Left lung (tissue), 14 donors: ENCODE measurements at places on chromosomes 7 and 10. TPM values are rescaled to one million over a fixed set of nuclear protein-coding genes. Genes with fewer than 3 reads are reported as not detected.

HIF1AN gene
- polyA plus RNA-seq, result 39.9 TPM

DNAH11 gene
- 7.6 TPM for polyA plus RNA-seq

CABCOCO1 gene
- 4.0 TPM for polyA plus RNA-seq

- H3K27me3 ChIP-seq, result no peaks in the 10 kb centered on the region
- H3K36me3 ChIP-seq, result peaks cover 37% of the 10 kb centered on the region
- H3K4me1 ChIP-seq, result peaks cover 9% of the 10 kb centered on the region
- DNase-seq, result no peak
- H3K27ac ChIP-seq, result peak overlapping the region; percentile 73
- no peak overlapping the region for H3K4me3 ChIP-seq
Observed at GRCh38 chr10:44995581-44995913, 5.2 kb upstream of the ZNF22 start.

DNA sequence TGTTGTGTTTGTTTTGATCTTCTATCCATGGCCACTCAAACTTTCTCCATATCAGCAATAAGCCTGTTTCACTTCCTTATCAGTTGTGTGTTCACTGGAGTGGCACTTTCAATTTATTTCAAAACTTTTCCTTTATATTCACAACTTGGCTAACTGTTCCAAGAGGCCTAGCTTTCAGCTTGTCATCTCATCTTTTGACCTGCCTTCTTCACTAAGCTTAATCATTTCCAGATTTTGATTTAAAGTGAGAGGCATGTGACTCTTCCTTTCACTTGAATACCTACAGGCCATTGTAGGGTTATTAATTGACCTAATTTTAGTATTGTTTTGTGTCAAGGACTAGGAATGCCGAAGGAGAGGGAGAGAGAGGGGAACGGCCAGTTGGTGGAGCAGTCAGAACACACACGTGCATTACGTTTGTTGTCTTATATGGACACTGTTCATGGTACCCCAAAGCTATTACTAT, 5.5 kb upstream of the GNAT3 start:
- H3K4me3 ChIP-seq, result no peak overlapping the region
- DNase-seq, result no peak
- H3K27me3 ChIP-seq, result no peaks in the 10 kb centered on the region
- peak overlapping the region; percentile 51 for H3K27ac ChIP-seq
- peaks cover 14% of the 10 kb centered on the region for H3K4me1 ChIP-seq
- no peaks in the 10 kb centered on the region for H3K36me3 ChIP-seq

DNA sequence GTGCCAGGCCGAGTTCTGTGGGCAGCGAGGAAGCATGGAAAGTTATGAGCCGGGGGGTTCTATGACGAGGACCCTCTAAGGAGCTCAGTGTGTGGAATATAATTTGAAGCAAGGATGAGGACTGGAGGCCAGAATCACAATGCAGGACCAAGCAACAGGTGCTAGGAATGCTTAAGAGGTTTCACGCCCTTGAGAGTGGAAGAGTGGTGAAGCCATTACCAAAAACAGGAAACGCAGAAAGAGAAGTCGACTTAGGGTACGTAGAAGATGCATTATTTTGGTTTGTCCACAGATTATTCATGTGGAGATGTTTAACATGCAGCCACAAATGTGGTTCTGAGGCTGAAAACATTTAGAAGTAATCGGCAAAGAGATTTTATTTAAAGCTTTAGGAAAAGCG, 78.7 kb downstream of the PIP4K2A start:
- H3K27ac ChIP-seq, result no peak overlapping the region
- DNase-seq, result no peak
- no peak overlapping the region for H3K4me3 ChIP-seq
- no peaks in the 10 kb centered on the region for H3K27me3 ChIP-seq

DNA sequence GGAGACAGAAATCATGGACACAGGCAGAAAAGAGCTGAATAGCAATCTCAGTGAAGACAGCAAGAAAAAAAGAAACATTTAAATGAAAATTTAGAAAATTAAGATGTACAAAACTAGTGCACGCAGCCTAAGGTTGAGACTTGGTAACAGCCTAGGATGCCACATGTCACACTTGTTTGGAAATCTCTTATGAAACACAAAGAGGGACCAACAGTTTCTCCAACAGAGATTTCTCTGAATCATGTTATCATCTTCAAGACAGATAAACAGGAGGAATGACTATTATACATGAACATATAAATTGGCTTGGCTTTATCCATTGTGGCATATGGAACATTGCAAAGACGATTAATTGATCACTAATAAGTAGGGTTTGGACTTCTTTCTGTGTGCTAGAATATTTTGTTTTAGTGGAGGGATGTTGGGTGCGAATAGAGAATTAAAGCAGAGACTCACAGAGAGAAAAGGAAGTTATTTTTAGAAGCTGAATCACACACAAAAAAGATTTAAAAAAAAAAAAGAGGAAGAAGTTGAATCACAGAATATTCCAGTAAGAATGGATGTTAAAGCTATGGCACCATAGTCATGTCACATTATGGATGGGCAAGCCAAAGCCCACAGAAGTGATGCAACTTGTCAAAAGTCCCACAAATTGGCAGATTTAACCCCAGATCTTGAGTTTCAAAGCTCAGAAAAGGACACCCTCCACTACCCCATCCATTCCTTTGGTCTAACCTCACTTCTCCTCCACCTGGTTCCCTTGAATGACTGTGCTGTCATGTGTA, 91.6 kb downstream of the MYOF start:
- peaks cover 54% of the 10 kb centered on the region for H3K36me3 ChIP-seq
- no peak overlapping the region for H3K4me3 ChIP-seq
- no peak for DNase-seq
- H3K27ac ChIP-seq, result no peak overlapping the region

DNA sequence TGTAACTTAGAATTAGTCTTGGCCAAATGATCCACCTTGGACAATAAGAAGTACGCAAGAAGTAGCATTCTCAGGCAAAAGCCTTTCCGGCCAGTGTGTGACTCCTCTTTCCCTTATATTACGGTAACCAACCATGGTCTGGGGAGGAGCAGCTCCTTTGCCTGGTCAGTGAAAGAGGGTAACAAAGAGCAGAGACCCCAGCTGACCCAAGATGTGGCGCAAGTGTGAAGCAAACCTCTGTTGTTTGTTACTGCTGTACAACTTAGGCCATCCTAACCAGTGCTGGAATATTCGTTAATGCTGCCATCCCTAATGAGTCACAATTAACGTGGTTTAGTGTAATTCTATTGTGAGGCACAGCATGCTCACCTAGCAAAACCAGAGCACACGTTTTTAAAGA, 44.0 kb downstream of the HIPK2 start:
- no peaks in the 10 kb centered on the region for H3K27me3 ChIP-seq
- peaks cover 21% of the 10 kb centered on the region for H3K4me1 ChIP-seq
- H3K27ac ChIP-seq, result peak overlapping the region; percentile 14
- no peak for DNase-seq
- no peaks in the 10 kb centered on the region for H3K36me3 ChIP-seq

DNA sequence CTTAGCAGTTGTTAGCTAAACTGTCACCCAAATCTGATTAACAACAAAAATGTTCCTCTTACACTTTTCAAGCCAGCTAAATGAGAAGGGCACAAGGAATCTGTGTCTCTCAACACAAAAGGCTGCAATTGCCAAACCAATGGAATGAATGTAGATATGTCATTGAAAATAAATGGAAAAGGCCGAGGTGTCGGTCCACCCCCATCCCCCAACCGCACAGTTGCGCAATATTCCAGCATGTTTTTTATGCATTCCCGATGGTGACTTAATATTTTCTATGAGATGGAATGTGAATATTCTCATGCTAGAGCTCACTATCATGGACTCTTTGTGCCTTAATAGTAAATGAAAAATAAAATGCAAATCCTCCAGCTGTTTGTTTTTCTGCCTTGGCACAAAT, 181.6 kb upstream of the LRGUK start:
- no peaks in the 10 kb centered on the region for H3K27me3 ChIP-seq
- H3K27ac ChIP-seq, result no peak overlapping the region
- no peaks in the 10 kb centered on the region for H3K4me1 ChIP-seq
- H3K36me3 ChIP-seq, result no peaks in the 10 kb centered on the region
- H3K4me3 ChIP-seq, result no peak overlapping the region

- H3K4me3 ChIP-seq, result peak overlapping the region; percentile 55
- peak; percentile 68 for DNase-seq
- peaks cover 50% of the 10 kb centered on the region for H3K4me1 ChIP-seq
- no peaks in the 10 kb centered on the region for H3K27me3 ChIP-seq
- H3K27ac ChIP-seq, result peak overlapping the region; percentile 98
Observed at GRCh38 chr10:103917302-103918052, 507 bp downstream of the STN1 start.

DNA sequence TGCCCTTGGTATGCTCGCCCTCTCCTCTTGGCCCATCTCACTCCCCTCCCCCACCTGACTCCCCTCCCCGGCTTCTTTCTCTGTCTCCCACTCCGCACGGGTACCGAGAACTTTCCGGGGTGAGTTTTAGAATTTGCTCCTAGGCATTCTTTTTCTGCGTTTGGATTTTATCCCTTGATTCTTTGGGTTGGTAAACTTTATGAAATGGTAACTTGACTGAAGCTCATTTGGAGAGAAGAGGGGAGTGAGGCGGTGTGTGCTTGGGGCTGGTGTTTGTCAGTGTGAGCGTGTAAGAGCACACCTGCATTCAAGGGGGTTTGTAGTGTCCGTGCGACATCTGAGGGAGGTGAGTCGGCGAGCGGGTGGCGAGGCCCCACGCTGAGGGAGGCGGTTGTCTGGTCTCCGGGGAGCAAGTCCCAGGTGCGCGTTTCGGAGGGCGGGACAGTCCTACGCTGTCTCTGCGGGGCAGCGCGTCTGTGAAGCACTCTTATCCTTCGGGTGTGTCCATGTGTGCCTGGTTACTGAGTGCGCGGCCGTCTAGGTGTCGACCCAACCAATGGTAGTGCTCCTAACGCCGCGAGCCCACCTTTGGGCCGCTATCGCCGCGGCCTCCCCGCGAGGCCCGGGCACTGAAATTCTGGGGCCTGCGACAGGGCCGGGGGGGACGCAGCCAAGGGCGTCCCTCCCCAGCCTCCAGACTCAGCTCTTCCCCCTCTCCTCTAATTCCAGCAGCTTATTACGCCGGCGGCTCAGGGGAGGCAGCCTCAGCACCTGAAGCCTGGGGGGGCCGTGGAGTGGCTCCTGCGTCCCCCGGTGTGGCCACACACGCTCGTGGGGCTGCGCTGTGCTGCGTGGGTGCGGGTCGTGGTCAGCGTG, 2.6 kb upstream of the ZNF503 start:
- H3K4me3 ChIP-seq, result peak overlapping the region; percentile 85
- H3K27me3 ChIP-seq, result no peaks in the 10 kb centered on the region
- no peaks in the 10 kb centered on the region for H3K36me3 ChIP-seq
- H3K4me1 ChIP-seq, result no peaks in the 10 kb centered on the region
- DNase-seq, result peak; percentile 63

- peaks cover 5% of the 10 kb centered on the region for H3K4me1 ChIP-seq
- H3K4me3 ChIP-seq, result no peak overlapping the region
- DNase-seq, result no peak
- H3K27ac ChIP-seq, result peak overlapping the region; percentile 53
Observed at GRCh38 chr10:125084191-125084613, 76.2 kb downstream of the CTBP2 start.

DNA sequence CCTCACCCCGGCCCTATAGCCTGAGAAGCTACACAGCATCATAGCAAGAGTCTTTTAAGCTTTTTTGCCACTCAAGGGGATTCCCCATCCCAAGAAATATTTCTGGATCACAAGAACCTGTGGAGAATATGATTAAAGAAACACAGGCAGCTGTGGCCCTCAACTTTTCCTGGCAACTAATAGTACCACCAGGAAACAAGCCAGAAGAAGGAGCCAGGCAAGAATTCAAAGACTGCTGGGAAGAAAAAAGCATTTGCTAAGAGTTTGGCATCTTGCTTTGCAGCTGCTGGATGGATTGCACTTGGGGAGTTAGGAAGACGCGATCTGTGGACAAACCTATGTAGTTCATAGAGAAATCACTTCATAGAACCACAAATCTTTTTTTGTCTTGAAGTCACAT, 437.8 kb downstream of the PLXDC2 start:
- H3K4me1 ChIP-seq, result no peaks in the 10 kb centered on the region
- H3K27ac ChIP-seq, result peak overlapping the region; percentile 40
- H3K27me3 ChIP-seq, result no peaks in the 10 kb centered on the region
- DNase-seq, result no peak
- no peaks in the 10 kb centered on the region for H3K36me3 ChIP-seq
- no peak overlapping the region for H3K4me3 ChIP-seq

DNA sequence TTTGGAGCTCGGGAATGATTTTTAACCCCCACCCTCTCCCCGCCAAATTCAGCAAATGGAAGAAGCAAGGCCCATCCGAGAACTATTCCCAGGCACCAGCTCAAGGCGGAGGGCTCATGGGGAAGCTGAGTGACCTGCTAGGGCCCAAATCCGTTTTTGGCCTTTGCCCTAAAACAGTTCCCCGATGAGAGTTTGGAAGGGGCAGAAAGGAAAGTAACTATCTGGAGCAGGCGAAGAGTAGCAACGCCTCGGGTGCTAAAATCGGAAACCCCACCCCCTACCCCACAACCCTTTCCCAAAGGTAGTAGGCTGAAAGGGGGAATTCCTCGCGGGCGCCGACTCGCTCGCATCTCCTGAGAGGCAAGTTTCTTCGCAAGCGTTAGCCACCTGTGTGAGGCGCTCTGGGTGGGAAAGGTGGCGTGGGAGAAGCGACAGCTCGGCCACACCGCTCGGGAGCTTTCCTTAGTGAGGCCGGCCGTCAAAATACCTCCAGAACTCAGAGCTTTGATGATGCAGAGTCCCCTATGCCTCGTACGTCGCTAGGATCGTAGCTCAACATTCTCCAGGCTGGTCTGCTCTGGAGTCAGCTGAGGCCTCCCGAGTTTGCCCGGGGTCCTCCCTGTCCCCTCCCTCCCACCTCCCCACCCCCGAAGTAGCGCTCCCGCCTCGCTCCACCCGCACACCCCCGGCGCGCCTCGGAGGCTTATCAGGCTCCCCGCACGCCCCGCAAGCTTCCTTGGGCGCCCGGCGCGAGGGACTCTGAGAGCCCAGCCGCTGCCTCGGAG, 642 bp upstream of the PRKG1 start:
- H3K36me3 ChIP-seq, result no peaks in the 10 kb centered on the region
- H3K27ac ChIP-seq, result peak overlapping the region; percentile 39
- DNase-seq, result no peak
- no peaks in the 10 kb centered on the region for H3K4me1 ChIP-seq
- H3K27me3 ChIP-seq, result no peaks in the 10 kb centered on the region

DNA sequence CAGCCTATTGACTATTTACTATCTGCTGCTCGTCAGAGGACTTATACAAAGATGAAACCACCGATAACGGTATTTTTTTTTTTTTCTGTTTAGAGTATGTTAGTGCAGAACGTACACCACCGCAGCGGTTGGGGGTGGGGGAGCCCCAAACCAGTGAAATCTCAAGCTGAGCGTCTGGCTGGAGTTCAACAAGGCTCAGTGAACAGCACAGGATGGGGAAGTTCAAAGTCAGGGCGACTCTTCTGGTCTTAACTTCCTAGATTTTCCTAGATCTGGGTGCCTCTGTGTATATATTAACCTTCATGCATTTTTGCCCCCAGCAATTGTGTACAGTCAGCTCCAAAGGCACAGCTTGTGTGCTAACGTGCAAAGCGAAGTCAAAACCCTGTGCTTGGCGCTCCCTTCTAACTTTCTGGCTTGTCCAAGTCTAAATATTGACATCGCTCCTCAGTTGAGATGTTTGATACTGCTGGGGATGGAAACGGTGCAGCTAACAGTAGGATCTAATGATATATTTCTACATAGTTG, 1.1 kb downstream of the RHOBTB1 start:
- peak; percentile 75 for DNase-seq
- no peaks in the 10 kb centered on the region for H3K27me3 ChIP-seq
- peaks cover 10% of the 10 kb centered on the region for H3K4me1 ChIP-seq
- peak overlapping the region; percentile 98 for H3K27ac ChIP-seq
- H3K36me3 ChIP-seq, result no peaks in the 10 kb centered on the region
- H3K4me3 ChIP-seq, result peak overlapping the region; percentile 65

GRCh38 chr10:44952779-44953231, 6.8 kb upstream of the RASSF4 start:
- DNase-seq, result no peak
- no peaks in the 10 kb centered on the region for H3K36me3 ChIP-seq
- H3K27ac ChIP-seq, result no peak overlapping the region
- H3K4me3 ChIP-seq, result no peak overlapping the region
- no peaks in the 10 kb centered on the region for H3K4me1 ChIP-seq
